ENCODE measurements at places on chromosomes 1 and 21.

DNA sequence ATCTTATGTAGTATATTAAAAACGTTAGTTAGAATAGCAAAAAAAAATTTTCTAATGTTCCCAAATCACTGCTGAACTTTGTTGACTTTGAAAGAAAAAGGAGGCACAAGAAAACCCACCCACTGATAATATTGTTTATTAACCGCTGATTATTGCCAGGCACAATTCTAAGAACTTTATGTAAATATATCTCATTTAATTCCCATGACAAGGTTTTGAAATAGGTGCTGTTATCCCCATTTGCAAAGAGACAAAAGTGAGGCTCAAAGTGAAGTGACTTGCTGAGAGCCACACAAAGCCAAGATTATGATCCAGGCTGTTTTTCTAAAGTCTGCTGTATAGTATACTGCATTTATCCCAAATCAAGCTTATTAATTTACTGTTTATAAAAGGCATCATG, 56.4 kb downstream of the SASS6 start:
- no peak for DNase-seq

- no peak for DNase-seq
Observed at GRCh38 chr21:22892740-22893139, 1894.5 kb downstream of the NCAM2 start.

GRCh38 chr1:11180342-11180744, 8.8 kb upstream of the ANGPTL7 start:
- no peak for DNase-seq

DNA sequence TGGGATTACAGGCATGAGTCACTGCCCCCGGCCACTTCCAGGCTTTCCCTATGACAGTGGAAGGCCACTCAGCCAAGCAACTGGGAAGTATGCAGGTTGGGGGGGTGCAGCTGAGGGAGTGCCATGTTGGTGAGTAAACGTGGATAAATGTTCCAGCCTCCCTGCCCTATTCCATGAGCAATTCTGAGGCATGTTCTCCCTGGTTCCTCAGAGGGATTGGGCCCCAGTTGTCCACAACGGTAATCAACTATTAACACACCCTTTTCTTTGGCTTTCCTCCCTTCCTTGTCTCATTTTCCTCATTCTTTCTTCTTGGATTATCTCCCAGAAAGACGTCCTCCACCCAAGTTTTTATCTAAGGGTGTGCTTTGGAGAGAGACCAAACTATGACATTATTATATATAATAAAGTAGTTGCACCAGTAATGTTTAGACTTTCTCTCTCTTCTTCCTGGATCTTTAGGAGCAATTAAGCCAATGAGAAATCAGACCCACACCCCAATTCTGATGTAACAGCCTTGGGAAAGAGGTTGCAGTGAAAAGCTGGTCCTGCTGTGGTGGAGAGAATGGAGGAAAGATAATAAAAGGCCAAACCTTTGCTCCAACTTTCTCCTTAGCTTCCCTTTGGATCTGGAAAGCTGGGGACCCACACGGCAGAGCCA, 6.8 kb upstream of the SLAMF9 start:
- DNase-seq, result peak; percentile 87

GRCh38 chr1:215055281-215055935, 27.1 kb upstream of the KCNK2 start:
- DNase-seq, result no peak

DNA sequence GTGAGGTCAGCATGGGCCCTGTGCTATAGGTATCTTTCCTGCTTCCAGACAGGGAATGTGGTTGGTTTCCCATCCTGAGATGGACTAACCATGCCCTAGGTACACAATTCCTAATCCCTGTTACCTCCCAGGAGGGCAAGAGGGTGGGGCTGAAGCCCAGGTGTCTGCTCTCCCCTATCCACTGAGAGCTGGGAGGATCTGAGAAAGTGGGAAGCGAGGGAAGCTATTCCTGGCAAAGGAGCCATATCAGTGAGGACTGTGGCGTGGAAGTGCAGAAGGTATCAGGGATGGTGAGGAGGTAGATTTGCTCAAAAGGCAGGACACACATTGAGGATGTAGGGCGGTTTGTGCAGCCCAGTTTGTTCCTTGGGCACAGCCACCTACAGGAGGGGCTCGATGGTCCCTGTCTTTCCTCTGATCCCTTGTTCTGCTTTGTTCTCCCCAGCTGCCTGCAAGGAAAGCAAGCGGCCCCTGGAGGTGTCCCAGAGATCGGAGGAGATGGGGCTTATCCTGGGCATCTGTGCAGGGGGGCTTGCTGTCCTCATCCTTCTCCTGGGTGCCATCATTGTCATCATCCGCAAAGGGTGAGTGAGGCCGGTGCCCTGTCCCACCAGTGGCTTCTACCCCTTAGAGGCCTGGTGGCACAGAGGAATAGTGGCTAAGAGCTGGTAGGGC, 48.1 kb downstream of the PTPRU start:
- DNase-seq, result no peak

GRCh38 chr1:10617931-10618885, 143.5 kb downstream of the PEX14 start:
- no peak for DNase-seq

- DNase-seq, result no peak
Observed at GRCh38 chr1:119336848-119337247, 31.7 kb upstream of the HAO2 start.

GRCh38 chr1:38559446-38560165, 300.0 kb downstream of the RRAGC start:
- DNase-seq, result no peak

GRCh38 chr1:200082329-200082728, 54.8 kb downstream of the NR5A2 start:
- DNase-seq, result no peak

- DNase-seq, result no peak
Observed at GRCh38 chr1:153614906-153615305, 1.2 kb downstream of the S100A14 start.

GRCh38 chr1:183270541-183271141, 84.6 kb downstream of the LAMC2 start:
- DNase-seq, result no peak

- no peak for DNase-seq
Observed at GRCh38 chr21:34927992-34928391, 121.1 kb downstream of the RUNX1 start.

DNA sequence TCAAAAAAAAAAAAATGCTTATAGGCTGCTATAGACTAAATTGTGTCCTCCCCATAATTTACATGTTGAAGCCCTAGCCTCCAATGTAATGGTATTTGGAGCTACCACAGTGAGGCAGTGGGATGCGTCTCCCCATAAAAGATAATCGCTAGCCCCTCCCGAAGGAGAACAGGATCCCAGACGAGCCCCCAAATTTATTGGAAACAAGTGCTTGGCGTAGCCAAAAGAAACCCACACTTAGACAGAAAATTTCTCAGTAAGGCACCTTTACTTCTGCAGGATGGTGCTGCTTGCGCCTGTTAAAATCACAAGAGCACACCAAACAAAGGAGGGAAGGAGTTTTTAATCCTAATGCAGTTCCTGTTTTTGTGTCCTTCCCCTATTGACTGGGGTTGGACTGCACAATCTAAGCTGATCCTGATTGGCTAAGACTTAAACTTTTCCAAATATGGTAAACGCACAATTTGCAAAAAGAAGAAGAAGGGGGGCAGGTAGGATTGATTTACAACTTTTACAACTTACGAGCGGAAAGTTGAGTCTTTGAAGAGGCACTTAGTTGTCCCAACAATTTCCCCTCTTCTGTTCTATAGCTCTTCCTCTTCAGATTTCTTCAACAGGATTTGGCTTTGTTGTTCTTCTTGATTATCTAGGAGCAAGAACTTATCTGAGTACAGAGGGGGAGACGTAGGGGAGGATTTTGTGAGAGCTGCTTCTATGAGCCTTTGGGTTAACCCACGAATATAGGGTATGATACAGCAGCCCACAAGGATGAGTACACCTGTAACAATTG, 3.0 kb upstream of the IPP start:
- DNase-seq, result no peak

DNA sequence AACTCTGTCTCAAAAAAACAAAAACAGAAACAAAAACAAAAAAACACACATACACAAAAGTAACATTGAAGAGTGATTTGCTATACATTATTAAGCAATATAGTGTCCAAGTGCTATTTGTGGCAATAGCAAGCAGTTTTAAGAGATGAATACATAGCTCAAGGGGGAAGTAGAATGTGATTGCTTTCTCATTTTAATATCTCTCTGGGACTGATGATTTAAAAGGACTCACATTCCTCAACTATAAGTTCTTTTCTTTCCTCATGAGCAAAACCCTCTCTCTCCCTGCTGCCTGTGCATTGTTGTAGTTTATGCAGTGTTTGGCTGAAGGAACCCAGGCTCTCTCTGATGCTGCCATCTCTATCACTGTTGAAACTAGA, 47.0 kb upstream of the CSF1 start:
- DNase-seq, result no peak

- no peak for DNase-seq
Observed at GRCh38 chr1:245962453-245962852, 544.6 kb downstream of the SMYD3 start.

DNA sequence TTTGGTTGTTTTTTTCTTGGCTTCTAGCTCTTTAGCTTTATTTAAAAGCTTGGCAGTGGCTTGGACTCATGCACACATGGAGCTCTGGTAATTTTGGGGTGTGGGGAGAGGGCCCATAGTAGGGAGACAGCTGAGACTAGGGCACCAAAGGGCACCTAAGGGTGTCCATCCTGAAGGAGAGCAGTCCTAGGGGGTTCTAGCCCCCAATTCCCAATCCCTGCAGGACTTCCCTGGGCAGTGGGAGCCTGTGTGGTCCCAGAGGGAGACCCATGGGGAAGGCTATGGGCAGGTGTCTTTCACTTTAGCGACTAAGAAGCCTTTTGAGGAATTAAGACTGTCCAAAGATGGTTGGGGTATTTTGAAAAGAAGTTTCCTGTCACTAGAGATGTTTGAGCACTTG, 6.9 kb downstream of the CYP4B1 start:
- DNase-seq, result no peak

Data from hematopoietic multipotent progenitor cell treated with erythropoietin and hydrocortisone succinate and interleukin-3 and kit ligand, for 8 days (in vitro differentiated cells).